GM18507 (cell line): ENCODE measurements at places on chromosomes 6 and 20.

DNA sequence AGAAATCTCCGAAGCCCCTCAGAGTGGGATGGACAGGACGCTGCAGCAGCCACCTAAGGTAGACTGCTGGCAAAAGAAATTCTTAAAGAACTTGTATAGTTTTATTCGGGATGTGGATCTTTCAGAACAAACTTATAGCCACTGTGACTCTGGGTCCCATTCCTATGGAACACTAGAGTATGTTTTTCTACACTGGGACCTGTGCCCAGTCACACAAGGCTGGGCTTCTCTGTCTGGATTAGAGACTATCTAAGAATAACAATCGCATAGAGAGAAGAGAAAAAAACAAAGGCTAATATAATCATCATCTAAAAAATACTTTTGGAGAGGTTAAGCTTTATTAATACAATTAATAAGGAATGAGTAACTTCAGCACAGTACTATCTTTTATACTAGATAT lies 28.9 kb downstream of the RMND1 start:
- DNase-seq: no peak

- no peak for DNase-seq
These were observed 268.2 kb downstream of the CDH4 start for GRCh38 chr20:61520076-61520892.

DNA sequence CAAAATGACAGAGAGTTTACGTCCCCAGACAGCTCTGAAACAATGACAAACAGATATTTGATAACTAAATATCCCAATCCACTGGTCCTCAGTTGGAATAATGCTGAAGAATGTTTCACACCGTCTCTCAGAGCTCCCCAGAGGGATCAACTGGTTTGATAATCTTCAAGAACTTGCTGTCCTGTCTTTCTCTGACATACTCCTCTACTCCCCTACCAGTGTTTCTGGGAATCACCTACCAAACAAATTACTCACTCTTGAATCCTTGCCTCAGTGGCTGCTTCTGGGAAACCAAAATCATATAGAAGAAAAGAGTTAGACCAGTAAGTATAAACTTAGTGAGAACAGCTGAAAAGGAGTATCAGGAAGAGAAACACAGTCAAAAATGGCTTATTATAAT lies 469.7 kb upstream of the JAG1 start:
- no peak for DNase-seq

GRCh38 chr6:142030115-142030619 lies 102.6 kb upstream of the GJE1 start:
- DNase-seq: no peak

DNA sequence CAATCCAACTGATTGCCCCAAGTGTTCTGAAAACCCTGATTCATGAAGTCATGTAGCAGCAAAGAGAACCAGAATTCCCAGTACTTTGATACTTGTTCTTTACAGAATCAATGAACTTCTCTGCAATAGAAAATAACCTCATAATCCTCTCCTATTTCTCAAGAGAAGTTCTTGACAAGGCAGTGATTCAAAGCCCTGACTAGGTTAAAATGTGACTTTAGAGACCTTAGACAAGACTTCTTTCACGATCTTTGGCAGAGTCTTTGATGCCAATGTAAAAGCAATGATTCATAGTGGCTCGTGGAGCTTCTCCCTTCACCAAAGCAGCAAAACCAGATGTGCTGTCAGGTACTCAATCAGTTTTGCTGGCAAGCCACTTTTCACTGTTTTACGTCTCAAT lies 95.2 kb downstream of the CDK19 start:
- DNase-seq: no peak

DNA sequence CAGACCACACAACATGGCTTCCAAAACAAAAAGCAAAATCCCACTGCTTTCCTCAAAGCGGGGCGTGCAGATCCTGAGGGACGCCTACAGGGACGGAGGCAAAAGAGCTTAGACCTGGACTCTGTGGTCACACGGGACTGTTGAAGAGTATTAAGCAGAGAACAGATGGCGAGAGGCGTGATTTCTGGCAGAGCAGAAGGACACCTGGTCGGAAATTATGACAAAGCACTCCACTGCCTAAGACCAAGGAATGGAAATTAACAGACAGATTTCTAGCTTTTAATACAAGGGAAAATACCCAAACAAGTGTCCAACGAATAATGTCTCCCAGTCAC lies 15.4 kb downstream of the CST7 start:
- DNase-seq: no peak

GRCh38 chr6:36378243-36378920 lies 9.1 kb downstream of the ETV7 start:
- no peak for DNase-seq
